ENCODE measurements at places on chromosomes 11 and 22.
A peak's percentile ranks its signal among the peaks of the same experiment; 100 is the strongest.

DNA sequence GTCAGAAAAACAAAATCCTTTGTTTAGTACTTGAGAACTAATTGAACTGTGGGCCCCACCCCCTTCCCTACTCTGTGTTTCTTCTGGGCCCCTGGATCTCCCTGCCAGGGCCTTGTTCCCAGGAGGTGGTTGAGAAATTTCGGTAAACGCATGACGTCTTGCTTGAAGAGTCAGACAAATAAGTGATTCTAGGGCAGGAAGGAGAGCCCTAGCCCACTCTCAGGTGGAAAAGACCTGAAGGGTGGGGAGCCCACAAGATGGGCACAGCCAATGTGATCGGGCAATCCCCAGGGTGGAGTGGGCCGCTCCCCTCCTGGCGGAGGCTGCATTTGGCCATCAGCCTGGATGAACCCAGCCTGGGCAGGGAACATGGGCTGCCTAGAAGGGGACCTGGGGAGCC is 16.8 kb upstream of the P2RY2 start:
- DNase-seq, result no peak

GRCh38 chr11:43419460-43419859 is 60.7 kb downstream of the TTC17 start:
- peak; percentile 58 for DNase-seq

- no peak for DNase-seq
These were observed 27.7 kb downstream of the MPPED1 start for GRCh38 chr22:43439368-43440103.

DNA sequence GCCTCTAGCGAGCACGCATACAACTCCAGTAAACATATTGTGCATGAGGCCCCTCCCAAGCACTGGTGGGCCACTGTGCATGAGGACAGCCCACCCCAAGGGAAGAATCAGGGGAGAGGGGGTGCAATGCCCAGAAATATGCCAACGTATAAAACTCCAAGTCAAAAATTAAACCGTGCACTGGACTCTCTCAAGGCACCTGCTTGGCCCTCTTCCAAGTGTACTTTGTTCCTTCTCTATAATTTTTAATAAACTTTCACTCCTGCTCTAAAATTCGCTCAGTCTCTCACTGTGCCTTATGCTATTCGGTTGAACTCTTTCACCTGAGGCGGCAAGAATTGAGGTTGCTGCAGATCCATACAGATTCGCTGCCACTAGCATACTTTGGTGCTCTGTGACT is 465.3 kb upstream of the TENM4 start:
- no peak for DNase-seq

DNA sequence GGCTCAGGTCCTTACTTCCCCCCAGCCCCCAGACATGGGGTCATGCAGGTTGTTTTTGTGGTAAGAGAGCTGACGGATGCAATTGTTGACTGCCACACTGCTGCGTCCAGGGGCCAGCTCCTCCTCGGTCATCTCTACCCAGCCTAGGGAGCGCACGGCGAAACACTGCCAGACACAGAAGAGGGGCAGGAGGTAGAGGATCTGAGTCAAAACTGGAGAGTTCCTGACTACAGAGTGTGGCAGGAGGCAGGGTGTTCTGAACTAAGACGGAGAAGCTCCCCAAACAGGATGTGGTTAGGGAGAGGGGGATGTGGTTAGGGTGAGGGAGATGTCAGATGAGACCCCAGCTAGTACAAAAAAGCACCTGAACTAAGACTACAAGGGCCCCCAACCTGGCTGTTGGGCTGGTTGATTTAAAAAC is 12.3 kb downstream of the SMPD1 start:
- DNase-seq, result no peak

DNA sequence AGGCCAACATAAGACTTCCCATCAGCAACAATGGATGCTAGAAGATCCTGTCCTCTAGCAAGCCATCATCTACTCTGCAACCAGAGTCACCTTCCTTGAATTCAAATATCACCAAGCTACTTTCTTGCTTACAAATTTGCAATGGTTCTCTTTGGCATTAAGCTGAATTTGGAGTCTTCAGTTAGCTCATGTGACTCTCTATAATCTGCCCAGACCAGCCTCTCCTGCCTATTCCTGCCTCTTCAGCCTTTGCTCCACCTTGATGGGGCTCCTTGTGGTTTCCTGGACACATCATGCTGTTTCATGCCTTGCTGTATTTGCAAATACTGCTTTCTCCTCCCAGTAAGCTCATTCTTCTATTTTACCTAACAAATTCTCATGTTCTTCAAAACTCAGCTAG is 82.3 kb downstream of the RASSF10 start:
- no peak for DNase-seq
